NCI-H187 (cell line): ENCODE measurements at places on chromosomes 13 and 19.

DNA sequence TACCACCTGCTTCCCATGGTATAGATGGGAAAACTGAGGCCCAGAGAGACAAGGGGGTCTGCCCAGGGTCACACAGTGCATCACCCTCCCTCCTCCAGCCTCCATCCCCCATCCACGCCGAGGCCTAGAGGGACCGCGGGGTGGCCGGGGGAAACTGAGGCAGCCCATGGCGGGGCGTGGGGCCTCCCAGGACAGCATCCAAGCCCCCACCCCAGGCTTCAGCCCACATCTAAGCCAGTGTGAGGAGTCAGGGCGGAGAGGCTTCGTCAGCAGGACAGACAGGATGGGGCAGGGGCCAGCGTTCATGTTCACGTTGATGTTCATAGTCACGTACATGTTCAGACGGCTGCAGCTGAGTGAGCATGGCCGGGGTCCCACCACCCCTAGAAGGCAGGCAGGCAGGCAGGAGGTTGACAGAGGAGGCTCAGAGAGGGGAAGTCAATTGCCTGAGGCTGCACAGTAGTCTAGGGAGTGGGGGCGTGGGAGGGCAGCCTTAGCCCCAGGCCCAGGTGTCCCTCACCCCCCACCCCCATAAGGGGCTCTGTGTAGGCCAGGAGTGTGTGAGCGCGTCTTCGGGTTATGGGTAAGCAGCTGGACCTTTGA is 23.3 kb downstream of the SMIM24 start:
- DNase-seq = no peak

- DNase-seq = no peak
Observed at GRCh38 chr19:30276883-30277280, 95.3 kb upstream of the ZNF536 start.

DNA sequence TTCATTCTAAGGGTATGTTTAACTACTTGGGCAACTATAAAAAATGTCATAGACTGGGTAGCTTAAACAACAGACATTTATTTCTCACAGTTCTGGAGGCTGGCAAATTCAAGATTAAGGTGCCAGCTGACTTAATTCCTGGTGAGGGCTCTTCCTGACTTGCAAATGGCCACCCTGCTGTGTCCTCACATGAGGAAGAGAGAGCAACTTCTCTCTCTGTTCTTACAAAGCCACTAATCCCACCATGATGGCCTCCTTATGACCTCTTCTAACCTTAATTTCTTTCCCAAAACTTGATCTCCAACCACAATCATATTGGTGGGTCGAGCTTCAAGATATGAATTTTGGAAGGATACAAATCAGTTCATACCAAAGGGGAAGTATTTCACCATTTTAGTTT is 399.0 kb downstream of the DCT start:
- no peak for DNase-seq

GRCh38 chr19:33374236-33374714 is 766 bp downstream of the CEBPG start:
- peak; percentile 7 for DNase-seq

GRCh38 chr13:43934273-43934672 is 54.6 kb downstream of the LACC1 start:
- DNase-seq = no peak

- no peak for DNase-seq
Observed at GRCh38 chr13:48908381-48909055, 67.2 kb upstream of the FNDC3A start.

DNA sequence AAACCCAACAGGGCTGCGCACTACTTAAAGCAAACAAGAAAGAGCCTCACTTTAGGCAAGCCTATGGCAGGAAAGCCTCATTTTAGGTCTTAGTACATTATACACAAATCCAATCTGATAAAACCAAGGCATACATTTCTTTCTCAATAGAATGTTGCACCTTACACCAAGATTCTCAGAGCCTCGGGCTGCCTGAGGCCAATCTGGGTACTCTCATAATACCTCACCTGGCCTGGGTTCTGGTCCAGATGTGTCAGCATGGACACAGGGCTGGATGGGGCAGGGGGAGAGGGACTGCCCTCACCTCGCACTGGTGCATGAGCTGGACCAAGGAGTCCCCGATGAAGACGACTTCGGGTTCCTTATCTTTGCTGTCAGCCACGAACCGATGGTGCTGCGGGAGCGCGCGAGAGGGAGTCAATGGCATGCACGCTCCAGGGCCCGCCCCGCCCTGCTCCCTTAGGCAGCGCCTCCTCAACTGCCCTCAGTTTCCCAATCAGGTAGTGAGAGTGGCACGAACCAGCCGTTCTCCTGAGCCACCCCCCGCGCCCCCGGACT is at the start of gene PRR19:
Gene PRR19 (plus strand): TSS at position 487 of the 558 bp plus-strand sequence. CDS start 7,453 bp downstream, outside the sequence.
- DNase-seq = no peak
